ENCODE measurements at places on chromosomes 13 and 19.
A peak's percentile ranks its signal among the peaks of the same experiment; 100 is the strongest.

DNA sequence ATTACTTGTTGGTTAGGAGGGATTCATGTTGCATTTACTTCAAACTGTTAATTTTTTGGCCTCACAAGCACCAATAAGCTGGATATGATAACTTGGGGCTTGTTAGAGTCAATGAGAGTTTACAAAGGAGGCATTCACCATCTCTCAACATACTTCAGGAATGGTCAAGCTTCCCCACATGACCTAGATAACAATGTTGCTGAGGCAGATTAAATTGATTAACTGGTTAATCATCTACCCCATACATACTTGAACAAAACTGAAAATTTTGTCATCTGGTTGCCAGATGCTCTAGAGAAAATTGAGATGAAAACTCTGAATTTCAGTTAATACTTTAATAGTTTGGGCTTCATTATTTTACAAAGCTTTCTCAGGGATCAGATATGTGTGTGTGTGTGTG lies 43.0 kb upstream of the UBL3 start:
- no peak for DNase-seq

DNA sequence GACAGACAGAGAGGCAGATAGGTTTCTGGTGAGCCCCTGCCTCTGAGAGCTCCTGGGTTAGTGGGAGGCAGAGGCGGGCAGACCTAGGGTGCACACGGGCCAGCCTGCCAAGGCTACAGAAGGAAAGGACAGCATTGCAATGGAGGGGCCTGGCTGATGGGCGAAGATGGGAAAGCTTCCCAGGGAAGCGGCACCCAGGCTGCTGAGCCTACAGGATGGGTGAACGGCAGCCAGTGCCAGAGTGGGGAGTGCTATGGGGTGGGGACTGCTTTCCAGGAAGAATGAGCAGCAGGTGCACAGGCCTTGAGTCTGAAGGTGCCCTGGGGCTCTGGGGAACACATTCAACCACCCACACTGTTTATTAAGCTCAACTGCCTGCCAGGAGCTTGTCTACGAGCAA lies 702 bp upstream of the MAG start:
- DNase-seq: no peak

GRCh38 chr19:4184718-4185352 lies 2.3 kb downstream of the ANKRD24 start:
- no peak for DNase-seq

DNA sequence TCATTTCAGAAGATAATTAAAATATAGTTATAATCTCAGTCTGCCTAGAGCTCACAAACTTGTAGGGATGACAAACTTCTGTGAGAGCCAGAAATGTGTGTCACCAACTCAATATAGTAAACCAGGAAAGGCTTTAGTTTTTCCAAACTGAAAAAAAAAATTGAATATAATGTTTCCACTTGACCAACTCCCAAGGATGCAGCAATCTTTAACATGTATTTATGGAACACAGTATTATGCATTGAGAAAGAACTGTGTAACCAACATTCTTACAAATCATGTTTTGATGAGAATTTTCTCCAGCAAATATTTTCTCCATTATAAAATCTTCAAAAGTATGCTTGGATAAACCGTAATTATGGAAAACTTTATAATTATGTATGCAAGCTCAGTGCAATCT lies 50.1 kb upstream of the KLF12 start:
- DNase-seq: no peak

DNA sequence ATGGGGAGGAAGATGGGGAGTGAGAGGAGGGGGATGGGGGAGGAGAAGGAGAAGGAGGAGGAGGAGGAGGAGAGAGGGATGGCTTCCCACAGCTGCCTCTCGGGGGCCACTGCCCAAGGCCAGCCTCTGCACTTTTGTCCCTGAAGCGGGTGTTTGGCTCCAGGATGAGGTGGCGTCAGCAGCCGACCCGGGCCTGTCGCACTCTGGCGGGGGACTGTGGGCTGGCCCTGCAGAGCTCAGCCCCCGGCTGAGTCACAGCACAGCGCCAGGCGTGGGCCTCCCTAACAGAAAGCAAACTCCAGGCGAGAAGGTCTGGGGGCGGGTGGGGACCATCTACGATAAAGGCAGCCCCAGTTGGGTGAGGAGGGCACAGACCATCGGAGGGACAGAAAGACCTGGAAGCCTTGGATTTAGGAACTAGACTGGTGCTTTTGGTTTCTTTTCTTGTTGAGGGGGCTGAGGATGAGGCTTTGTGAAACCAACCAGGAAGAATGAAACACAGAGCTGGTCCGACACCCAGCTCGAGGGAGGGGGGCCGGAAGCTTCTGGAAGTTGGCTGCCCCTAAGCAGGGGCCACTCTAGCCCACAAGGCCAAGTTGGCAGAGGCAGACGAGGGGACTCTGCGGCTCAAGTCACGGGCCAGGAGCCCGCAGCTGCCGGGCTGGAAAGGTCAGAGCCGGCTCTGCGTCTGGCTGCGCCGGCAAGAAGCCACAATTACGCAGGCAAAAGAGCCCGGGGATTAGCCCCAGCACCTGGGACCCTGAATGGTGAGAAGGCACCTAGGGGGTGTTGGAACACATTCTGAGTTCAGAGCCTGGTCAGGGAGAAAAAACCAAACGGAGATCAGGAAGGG lies 18.2 kb downstream of the LSM4 start:
- DNase-seq: peak; percentile 61

DNA sequence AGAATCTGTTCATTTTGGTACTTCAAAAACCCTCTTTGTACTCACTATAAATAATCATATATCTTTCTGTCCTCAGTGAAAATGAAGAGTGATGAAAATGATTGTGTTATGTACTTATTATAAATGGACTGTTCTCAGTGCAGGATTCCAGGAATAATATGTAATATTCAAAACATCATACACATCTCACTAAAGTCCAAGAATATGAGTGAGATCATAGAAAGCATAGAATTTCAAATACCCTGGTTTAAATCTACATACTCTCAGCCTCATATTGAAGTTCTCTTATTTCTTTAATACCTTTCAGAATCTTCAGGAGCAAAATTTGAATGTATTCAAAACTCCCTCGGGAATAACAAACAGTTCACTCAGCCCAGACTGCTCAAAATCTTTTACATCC lies 868.0 kb downstream of the SLITRK6 start:
- DNase-seq: no peak

DNA sequence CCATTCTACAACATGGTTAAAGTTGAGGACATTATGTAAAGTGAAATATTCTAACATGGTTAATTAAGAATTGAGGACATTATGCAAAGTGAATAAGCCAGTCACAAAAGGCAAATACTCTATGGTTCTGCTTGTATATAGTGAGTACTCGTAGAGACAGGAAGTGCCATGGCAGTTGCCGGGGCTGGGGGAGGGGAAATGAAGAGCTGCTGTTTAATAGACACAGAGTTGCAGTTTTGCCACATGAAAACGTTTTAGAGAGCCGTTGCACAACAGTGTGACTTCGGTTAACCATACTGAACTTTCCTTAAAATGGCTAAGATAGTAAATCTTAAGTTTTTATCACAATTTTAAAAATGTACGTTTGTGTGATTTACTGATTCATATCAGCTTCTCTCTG lies 176.9 kb downstream of the SHISA2 start:
- peak; percentile 38 for DNase-seq

GRCh38 chr19:23906835-23907234 lies 7.9 kb upstream of the ZNF726 start:
- no peak for DNase-seq

- DNase-seq: no peak
These were observed 2048.3 kb upstream of the PCDH20 start for GRCh38 chr13:63463782-63464610.

GRCh38 chr13:76499891-76500290 lies 386.3 kb downstream of the KCTD12 start:
- DNase-seq: no peak

- DNase-seq: no peak
These were observed 700 bp downstream of the PRR36 start for GRCh38 chr19:7873304-7874075.

DNA sequence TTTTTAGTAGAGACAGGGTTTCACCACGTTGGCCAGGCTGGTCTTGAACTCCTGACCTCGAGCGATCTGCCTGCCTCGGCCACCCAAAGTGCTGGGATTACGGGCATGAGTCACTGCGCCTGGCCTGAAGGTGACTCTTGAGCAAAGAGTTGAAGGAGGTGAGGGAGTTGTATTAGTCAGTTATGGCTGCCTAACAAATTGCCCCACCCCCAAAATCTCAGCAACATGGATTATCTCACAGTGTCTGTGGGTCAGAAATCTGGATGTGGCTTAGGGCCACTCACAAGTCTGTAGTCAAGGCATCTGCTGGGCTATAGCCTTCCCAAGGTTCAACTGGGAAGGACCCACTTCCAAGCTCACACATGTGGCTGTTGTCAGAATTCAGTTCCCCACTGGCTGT lies 52.8 kb upstream of the ADGRE5 start:
- DNase-seq: no peak

DNA sequence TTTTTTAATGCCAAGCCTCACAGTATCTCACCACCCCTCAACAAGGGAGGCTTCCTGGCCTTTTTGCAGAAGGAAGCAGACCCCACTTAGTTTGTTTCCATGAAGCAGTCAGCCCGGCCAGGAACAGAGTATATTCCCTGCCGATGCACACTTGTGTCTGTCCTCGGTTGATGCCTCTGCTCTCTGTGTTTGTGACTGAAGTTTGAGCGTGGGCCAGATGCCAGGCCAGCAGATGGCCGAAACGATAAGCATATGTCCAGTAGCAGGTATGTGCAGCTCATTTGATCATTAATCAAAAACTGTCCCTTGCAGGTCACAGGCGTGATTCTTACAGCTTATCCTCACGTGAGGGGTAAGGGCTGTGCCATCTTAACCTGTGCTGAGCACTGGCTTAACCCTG lies 144.0 kb downstream of the IRS2 start:
- no peak for DNase-seq

DNA sequence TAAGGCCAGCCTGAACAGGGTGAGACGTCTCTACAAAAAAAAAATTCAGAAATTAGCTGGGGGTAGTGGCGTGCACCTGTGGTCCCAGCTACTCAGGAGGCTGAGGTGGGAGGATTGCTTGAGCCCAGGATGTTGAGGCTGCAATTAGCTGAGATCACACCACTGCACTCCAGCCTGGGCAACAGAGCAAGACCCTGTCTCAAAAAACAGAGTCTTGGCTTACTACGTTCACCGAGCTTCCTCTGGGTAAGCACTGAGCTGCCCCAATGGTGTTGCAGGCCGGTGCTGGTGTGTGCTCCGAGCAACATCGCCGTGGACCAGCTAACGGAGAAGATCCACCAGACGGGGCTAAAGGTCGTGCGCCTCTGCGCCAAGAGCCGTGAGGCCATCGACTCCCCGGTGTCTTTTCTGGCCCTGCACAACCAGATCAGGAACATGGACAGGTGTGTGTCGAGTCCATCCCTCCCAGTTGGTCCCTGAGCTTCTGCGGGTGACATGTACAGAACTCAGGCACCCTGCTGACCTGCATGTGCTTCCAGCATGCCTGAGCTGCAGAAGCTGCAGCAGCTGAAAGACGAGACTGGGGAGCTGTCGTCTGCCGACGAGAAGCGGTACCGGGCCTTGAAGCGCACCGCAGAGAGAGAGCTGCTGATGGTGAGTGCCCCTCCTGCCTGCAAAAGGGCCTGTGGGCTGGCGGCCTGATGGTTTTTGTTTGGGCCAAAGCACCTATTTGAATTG lies 24.1 kb downstream of the UPF1 start:
- DNase-seq: no peak

DNA sequence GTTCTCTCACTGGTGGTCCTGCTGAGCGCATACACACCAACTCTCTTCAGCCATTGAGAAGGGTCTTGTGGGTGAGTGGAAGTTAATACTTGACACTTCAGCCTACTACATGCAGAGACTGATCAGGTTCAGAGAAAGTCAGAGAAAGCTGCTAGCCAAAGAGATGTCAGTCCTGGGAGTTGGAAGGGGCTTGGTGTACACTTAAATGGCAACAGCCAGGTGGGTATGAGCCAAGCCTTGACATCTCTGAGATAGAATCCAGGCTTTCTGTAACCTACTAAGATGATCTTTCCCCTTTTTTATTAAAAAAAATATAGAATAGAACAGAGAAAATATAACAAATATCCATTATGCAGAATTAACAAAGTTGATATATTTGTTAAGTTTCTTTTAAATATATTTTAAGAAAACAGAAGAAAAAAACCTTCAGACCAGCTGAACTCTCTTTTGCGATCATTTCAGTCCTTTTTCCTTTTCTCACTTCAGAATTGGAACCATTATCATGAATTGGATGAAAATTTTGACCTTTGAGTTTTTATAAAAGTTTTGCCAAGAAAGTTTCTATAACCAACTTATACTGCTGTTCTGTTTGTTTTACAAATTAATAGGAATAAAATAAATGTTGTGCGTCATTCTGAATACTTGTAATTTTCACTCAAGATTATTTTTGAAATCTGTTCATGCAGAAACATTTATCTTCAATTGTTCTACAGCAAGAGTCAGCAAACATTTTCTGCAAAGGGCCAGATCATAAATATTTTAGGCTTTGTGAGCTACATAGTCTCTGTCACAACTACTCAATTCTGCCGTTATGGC lies 153.0 kb downstream of the RFC3 start:
- DNase-seq: no peak

GRCh38 chr13:48816700-48817099 lies 159.0 kb upstream of the FNDC3A start:
- DNase-seq: no peak

GRCh38 chr13:44439452-44440024 lies 65.9 kb downstream of the SERP2 start:
- no peak for DNase-seq

GRCh38 chr13:37118016-37118415 lies 12.6 kb upstream of the CSNK1A1L start:
- no peak for DNase-seq

DNA sequence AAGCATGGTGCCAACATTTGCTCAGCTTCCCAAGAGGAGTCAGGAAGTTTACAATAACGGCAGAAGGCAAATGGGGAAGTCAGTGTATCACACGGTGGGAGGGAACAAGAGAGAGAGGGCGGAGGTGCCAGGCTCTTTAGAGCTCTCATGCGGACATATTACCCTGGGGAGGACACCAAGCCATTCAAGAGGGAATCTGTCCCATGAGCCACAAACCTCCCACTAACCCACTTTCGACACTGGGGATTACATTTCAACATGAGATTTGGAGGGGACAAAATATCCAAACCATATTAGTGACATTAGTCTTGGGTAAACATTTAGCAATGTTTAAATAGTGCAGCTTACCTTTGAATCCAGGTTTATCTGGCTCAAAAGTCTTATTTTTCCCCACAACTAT lies 69.9 kb downstream of the SLAIN1 start:
- DNase-seq: no peak

- DNase-seq: no peak
These were observed 37.5 kb upstream of the ADGRE1 start for GRCh38 chr19:6849876-6850275.

DNA sequence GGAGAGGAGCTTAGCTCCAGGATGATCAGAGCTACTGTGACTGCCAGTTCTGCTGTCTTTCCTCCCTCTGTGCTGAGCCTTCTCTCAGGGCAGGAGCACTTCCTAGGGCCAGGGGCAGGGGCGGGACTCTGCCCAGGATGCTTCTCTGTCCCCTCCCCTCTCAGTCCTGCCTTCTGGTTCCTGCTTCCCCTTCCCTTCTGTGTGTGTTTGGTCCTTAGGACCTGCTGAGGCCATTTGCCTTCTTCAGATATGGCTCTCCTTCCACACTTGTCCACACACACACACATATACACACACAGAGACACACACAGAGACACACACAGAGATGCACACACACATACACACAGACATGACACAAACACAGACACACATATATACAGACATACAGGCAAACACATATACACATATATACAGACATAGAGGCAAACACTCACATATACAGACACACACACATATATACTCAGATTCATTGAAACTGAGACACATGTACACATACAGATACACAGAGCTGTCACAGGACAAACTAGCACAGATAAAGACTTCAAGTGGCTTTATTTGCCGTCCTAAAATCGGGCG lies 22.0 kb upstream of the CD177 start:
- no peak for DNase-seq

All from effector CD8-positive, alpha-beta T cell (primary cell).